ENCODE measurements at places on chromosomes 1 and 21.

DNA sequence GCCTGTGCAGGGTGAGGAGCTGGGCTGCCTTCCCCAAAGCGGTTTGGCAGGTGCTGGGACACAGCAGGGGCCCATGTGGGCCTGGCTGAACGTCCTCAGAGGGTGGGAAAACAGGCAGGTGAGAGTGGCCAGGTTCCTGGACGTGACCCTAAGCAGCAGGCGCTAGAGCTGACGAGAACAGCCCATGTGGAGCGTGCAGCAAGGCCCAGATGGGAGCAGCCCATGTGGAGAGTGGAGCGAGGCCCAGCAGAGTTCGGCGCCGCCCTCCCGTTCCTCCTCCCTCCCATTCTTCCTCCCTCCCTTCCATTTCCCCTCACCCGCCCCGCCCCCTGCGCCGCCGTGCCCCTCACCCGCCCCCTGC is 314.4 kb upstream of the VAMP3 start:
- peak; percentile 69 for DNase-seq

- no peak for DNase-seq
Measured at GRCh38 chr1:46444466-46444865, 45.2 kb upstream of the DMBX1 start.

DNA sequence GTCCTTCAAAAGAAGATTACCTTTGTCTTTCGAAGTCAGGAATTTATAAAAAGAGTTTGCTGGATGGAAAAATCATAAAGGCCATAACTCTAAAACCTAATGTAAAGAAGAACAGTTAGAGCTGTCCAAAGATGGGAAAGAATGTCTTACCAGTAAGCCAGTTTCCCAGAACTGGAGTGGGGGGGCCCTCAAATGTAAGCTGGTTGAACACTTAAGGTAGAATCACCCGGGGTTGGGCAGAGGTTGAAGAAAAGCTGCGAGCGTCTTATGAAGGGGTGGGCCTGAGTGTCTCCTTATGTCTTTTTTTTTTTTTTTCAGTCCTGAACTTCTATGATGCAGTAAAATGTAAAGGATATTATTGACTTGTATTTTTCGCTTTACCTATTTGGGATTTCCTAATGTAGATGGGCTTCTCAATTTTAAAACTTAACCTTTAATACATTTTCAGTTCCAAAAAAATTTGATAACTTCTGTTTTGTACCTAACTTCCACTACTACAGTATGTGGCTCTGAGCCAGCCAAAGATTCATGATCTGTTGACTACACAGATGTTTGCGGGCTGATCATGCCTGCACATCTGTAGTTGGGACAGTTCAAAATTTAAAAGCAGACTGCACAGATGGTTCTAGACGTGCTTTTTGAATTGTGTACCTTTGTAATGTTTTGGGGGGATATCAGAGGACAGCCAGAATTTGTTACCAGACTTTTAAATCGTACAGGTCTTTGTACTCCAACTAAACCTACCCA is 43.6 kb downstream of the NFYC start:
- no peak for DNase-seq

- no peak for DNase-seq
Measured at GRCh38 chr1:30629501-30629900, 93.9 kb downstream of the MATN1 start.

- DNase-seq: no peak
Measured at GRCh38 chr1:230215529-230215928, 148.5 kb downstream of the GALNT2 start.

DNA sequence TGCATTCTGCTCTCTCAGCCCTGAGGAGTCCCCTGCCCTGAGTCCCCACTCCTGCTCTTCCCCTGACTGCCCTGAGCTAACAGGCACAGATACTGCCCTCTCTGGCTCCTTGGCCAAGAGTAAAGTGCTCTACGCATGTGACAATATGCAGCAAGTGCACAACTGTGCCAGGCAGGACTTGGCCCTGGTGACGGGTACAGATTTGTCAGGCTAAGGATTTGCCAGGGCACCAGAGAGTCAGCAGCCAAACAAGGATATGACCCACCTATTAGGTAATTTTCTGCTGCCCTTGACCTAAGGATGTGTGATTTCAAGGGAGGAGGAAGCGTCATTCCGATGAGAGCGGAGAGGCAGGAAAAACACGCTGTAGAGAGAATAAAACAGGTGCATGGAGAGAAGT is 339.0 kb downstream of the PTPRU start:
- no peak for DNase-seq

GRCh38 chr1:33429856-33430691 is 821 bp downstream of the PHC2 start:
- DNase-seq: peak; percentile 36

DNA sequence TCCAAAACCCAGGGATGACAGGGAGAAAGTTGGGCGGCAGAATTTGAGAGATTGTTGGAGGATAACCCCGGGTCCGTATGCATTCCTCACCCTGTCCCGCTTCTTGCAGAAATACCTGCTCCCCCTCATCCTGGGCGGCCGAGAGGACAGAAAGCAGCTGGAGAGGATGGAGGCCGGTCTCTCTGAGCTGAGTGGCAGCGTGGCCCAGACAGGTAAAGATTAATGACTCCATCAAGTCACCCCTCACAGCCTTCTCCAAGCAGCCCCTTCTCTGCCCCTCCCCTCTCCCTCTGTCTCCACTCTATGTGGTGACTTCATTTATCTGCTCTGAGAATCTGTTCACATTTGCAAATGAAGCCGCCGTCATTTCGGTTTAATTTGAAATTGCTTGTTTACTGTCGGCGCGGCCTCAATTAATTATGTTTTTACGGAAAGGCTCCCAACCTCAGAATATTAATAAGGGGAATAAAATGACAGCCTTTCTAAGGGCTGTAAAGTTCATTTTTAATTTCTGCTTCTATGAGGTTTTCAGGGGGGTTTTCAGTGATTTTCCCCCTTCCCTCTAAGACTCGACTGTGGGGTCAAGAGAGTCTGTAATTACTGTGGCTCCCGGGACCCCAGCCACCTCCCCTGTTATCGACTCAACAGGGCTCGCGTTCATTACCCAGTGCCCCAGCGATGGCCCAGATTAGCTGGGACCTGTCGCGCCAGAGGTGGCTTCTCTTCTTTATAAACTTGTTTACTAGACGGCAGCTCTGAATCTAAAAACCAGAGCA is 148.3 kb downstream of the PEX14 start:
- DNase-seq: no peak

GRCh38 chr21:41746744-41747006 is 20.2 kb downstream of the RIPK4 start:
- no peak for DNase-seq

GRCh38 chr21:30227633-30228404 is 11.9 kb upstream of the CLDN8 start:
- no peak for DNase-seq
